ENCODE measurements at places on chromosomes 5 and 9. TPM values are rescaled to one million over a fixed set of nuclear protein-coding genes. Genes with fewer than 3 reads are reported as not detected.

PCDHGB7 gene
- total RNA-seq = 23.4 TPM

KCNV2 gene
- not detected for total RNA-seq

FOXD4 gene
- not detected for total RNA-seq

SPTLC1 gene
- total RNA-seq = 105 TPM

TTC33 gene
- 6.7 TPM for total RNA-seq

C9orf72 gene
- total RNA-seq = 4.4 TPM

PKD2L2 gene
- total RNA-seq = not detected

Measured in glomerular endothelial cell (primary cell).